ENCODE measurements at places on chromosomes 2 and 18.

DNA sequence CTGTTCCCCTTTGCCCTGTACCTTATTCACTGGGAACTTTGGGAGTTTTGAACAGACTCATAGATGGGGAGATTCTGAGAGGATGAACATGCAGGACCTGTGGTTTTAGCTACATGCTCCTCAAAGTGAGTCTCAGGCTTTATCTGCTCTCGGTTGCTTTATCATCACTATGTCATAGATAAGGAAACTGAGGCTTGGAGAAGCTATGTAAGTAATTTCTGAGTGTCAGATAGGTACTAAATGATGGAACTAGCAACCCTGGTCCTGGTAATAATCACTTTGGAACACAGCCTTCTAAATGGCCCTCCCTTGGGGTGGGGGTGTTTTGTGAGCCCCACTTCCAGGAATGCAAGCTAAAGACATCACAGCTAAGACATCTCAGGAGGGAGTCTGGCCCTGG, 186.2 kb upstream of the MEX3C start:
- no peak for DNase-seq

DNA sequence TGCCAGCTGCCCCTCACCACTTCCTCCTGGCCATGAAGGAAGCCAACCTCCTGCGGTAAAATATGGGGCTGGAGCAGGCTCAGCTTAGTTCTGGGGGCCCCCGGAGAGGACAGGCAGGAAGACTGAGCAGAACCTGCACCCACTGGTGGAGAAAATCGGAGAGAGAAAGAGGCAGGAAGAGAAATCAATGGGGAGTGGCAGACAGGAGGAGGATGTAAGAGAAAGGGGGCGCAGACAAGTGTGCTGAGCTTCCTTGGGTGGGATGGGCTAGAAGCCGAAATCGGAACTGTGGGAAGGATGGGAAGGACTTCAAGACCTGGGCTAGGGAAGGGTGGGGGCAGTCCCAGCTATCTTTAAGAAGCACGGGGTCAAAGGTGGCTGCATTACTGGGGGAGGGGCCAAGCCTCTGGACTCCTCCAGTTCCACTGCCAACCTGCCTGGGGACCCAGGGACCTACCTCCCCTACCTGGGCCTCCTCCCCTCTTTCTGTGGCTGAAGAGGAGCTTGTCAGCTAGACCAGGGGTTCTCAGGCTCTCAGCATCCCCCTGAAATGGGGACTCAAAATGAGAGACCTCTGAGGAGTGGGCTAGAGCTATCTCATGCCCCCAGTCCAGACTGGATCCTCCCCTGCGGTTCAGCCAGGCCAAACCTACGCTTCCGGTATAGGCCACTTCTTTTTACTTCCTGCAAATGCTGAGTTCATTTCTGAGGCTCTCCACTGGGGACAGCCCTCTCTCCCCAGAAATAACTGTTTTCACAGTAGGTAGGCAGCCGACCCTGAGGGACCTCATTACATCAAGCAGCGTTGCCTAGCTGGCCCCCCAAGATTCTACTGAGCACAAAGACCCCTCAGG, 33.6 kb upstream of the B3GNT7 start:
- no peak for DNase-seq

- DNase-seq, result no peak
These were observed 67.7 kb downstream of the CTAGE1 start for GRCh38 chr18:22349966-22350365.

- no peak for DNase-seq
These were observed 53.4 kb upstream of the SETBP1 start for GRCh38 chr18:44627280-44627679.

DNA sequence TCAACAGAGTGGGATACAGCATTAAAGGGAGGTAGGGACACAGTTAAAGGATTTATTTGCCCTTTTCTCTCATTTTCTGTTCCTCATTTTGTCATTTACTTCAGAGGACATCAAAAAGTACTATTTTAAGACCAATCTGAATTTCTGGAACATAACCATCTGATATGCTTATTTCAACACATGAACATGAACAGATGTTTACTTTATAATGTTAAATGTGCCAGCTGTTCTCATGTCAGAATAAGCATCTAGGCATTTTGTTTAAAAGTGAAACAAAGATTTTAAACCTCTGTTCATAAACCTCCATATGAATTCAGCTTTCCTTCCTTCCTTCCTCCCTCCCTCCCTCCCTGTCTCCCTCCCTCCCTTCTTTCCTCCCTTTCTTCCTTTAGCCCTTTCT, 677.7 kb downstream of the CNTNAP5 start:
- DNase-seq, result no peak

- DNase-seq, result no peak
These were observed 52.0 kb upstream of the COL3A1 start for GRCh38 chr2:188922191-188922590.

GRCh38 chr2:219985017-219985416, 357.6 kb downstream of the SLC4A3 start:
- no peak for DNase-seq

- no peak for DNase-seq
These were observed 10.0 kb downstream of the INPP4A start for GRCh38 chr2:98454500-98455235.

DNA sequence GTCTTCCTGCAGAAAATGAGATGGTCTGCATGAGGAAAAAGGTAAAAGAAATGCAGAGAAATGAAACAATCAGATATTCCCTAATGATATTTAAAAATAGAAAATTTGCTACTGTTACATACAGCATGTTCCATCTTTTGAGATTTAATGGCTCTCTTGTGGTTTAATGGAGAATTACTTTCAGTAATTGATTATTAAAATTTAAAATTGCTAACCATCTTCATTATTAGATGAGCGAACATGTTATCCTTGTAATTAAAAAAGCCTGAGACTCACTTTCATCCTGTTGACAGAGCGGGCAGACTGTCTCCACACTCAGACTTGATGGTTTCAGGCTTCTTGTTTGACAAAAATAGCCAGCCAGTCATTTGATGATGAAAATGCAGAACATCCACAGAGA, 171.0 kb downstream of the GRB14 start:
- DNase-seq, result no peak

- no peak for DNase-seq
These were observed 48.3 kb downstream of the SLC66A2 start for GRCh38 chr18:79903071-79903635.

GRCh38 chr2:121400201-121400600, 115.2 kb upstream of the TFCP2L1 start:
- DNase-seq, result no peak
